ENCODE measurements at places on chromosomes 13 and 19.
A peak's percentile ranks its signal among the peaks of the same experiment; 100 is the strongest.

DNA sequence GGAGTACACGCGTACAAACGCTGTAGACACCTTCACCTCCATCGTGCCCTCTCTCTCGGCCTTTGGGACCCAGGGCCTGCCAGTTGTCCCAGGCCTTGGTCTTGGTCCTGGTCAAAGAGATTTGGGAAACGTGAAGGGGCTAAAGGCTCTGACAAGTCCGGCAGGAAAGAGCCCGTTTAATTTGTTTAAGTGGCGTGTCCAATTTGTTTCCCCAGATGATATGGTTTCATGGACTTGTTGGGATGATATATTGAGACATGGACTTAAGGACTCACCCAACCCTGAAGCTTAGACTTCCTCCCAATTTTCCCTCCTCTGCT is 2.7 kb downstream of the CLEC11A start:
- DNase-seq: no peak

GRCh38 chr13:102940770-102941169 is 94.9 kb downstream of the ERCC5 start:
- DNase-seq: no peak

GRCh38 chr19:16336571-16336970 is 11.9 kb downstream of the KLF2 start:
- DNase-seq: no peak

GRCh38 chr19:33302175-33302973 is at the start of gene CEBPA:
TSS of gene CEBPA (minus strand) at chr19:33302534. CDS start at chr19:33302414, 120 bp downstream.
- peak; percentile 66 for DNase-seq

GRCh38 chr13:103878891-103879605 is 812.8 kb upstream of the SLC10A2 start:
- DNase-seq: no peak

DNA sequence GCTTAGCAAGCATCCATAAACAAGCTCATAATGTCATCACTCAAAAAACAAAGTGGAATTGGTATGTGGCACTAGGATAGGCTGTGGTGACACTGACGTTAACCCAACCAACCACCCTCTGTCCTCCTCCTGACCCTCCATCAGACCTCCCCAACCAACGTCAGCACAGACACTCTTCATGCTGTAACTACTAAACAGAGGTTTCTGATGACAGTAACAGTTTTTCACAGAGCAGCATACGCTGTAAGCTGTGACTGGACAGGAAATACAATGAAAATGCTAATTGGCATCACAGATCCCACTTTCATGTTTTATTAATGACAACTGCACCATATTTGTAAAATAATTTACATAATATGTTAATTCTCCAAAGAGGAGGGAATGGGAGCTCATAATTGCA is 238.0 kb downstream of the IRS2 start:
- no peak for DNase-seq

- peak; percentile 58 for DNase-seq
Measured at GRCh38 chr13:29758531-29759114, 91.8 kb downstream of the UBL3 start.

DNA sequence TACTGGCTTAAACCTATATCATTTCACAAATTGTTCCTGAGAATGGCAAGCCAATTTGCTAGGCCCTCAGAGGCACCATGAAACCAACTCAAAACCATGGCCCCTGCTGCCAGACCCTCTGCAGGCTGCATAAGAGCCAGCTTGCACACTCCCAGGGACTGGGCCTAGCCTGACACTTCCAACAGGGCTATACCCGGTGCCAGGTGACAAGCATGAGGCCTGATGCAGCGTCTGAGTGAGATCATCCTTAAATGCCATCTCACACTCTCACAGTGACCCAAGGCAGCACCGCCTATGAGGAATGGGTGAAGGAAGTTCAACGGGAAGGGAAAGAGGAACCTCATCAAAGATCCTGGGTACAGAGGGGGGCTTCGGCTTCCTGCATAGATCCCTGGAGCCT is 65.6 kb downstream of the C13orf42 start:
- no peak for DNase-seq

DNA sequence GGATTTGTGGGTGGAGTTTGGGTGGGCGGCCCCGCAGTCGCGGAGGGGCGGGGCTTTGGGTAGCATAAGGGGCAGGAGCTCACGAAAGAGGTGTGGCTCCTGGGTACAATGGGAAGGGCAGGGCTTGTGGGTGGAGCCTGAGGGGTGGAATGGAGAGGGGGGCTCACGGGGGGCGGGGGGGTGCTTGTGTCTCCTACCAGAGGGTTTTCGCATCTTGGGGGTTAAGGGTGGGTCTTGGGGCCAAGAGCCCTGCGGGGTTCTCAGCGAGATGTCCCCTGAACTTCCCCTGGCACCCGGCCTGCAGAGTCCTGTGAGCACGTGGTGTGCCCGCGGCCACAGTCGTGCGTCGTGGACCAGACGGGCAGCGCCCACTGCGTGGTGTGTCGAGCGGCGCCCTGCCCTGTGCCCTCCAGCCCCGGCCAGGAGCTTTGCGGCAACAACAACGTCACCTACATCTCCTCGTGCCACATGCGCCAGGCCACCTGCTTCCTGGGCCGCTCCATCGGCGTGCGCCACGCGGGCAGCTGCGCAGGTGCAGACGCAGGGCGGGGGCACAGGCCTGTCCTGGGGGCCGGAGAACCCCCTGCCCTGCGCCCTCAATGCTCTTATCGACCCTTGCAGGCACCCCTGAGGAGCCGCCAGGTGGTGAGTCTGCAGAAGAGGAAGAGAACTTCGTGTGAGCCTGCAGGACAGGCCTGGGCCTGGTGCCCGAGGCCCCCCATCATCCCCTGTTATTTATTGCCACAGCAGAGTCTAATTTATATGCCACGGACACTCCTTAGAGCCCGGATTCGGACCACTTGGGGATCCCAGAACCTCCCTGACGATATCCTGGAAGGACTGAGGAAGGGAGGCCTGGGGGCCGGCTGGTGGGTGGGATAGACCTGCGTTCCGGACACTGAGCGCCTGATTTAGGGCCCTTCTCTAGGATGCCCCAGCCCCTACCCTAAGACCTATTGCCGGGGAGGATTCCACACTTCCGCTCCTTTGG is 5.1 kb downstream of the FSTL3 start:
- peak; percentile 92 for DNase-seq

DNA sequence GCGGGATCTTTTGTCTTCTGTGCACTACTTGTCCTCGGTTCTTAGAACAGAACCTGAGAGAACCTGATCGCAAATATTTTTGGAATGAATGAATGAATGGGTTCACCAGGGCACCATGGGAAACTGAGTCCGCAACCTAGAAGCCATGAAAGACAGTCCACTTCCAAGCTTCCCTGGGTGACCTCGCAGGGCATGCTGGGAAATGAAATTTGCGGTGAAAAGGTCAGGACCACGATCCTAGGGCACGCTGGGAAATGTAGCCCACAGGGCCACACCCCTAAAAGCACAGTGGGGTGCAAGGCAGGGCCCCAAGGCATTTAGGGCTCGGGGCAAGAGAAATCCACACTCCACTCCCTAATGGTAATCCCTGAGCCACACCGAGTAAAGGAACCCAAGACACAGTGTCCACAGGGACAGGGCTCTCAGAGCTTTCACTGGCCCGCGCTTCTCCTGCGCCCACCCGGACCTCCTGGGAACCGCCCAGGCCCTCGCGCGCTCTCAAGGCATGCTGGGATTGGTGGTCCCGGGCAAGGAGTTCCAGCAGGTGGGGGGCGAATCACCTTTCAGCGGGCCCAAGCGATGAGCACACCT is 1.1 kb upstream of the PPP1R12C start:
- DNase-seq: no peak

DNA sequence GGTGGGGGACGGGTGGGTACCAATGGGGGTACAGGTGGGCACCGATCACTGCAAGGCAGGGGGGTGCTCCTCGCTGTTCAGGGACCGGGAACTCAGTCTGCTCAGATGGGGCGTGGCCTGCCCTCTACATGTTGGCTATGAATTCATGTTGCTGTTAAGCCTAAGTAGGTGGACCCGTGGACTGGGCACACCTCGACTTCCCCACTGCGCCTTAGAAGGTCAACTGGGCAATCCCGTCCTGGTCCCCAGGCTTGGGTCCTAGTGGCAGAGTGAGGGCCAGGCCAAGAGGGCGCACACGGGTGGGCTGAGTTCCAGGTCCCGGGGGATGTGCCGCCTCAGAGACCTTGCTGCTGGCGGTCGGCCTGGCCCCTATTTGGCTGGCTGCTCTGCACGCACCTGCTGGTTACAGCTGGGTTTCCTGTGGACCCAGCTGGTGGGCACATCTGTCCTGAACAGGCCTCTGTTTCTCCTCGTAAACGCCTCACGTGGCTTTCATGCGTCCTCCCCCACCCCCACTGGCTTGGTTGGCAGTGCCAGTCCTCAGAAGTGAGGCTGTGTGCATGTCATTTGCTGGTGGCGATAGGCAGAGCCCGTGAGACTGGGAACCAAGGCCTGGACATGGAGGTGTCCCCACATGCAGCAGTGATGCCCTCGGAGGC is 13.5 kb upstream of the ZNF554 start:
- no peak for DNase-seq

DNA sequence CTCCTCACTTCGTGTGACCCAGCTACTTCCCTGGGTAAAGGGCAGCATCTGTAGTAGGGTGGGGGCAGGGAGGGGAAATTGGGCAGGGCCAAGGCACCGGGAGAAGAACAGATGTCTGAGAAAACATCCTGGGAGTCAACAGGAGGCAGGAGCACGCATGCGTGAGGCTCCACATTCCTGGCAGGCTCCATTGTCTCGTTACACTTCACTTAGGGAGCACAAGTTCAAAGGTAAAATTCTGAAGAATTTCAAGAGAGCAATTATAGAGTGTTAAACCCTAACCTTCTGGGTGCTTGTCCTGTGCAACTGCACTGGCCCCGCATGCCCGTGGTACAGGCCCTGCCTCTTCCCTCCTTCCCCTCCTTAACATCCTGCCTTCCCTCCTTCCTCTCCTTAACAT is 79.6 kb upstream of the POMP start:
- no peak for DNase-seq

- DNase-seq: peak; percentile 90
Measured at GRCh38 chr19:17751103-17751911, at the start of gene FCHO1. TSS of gene FCHO1 (plus strand) at chr19:17751477. CDS start at chr19:17755165, 3,688 bp downstream.

DNA sequence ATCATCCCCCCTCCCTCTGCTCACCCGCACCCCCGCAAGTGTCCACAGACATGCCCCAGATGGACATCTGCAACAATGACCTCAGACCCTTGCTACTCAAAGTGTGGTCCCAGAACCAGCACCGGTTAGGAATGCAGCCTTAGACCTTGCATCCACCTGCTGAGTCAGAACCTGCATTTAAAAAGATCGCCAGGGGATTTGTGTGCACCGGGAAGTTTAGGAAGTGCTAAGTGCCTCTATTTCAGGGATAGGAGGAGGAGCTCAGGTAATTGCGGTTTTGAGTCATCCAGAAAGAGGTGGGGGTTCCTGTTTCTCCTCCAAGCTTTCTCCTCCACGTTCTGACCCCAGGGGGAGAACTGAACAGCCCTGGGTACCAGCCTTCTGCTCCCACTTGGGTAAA is 46.2 kb downstream of the CACNA1A start:
- DNase-seq: no peak

DNA sequence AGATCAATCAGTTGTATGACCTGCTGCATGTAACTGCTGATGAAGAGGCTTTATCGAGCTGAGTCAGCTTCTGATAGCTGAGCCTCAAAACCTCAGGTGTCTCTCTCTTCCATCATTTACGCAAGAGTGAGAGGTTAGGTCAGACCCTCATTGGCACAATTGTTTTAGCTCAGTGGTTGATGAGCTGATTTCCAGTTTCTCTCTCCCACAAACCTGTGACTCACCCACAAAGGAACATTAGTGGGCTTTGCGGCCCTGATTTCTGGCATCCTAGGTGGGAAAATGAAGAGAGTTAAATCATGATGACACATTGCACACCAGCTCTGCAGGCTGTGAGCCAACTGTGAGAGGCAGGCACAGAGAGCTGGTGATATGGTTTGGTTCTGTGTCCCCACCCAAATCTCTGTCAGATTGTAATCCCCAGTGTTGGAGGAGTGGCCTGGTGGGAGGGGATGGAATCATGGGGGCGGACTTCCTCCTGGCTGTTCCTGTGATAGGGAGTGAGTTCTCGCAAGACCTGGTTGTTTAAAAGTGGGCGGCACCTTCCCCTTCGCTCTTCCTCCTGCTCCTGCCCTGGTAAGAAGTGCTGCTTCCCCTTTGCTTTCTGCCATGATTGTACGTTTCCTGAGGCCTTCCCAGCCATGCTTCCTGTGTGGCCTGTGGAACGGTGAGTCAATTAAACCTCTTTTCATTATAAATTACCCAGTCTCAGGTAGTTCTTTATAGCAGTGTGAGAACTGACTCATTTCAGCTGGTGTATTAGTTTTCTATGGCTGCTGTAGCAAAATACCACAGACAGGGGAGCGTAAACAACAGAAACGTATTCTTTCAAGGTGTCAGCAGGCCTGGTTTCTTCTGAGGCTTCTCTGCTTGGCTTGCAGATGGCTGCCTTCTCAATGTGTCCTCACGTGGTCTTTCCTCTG is 33.5 kb upstream of the TMTC4 start:
- DNase-seq: no peak

DNA sequence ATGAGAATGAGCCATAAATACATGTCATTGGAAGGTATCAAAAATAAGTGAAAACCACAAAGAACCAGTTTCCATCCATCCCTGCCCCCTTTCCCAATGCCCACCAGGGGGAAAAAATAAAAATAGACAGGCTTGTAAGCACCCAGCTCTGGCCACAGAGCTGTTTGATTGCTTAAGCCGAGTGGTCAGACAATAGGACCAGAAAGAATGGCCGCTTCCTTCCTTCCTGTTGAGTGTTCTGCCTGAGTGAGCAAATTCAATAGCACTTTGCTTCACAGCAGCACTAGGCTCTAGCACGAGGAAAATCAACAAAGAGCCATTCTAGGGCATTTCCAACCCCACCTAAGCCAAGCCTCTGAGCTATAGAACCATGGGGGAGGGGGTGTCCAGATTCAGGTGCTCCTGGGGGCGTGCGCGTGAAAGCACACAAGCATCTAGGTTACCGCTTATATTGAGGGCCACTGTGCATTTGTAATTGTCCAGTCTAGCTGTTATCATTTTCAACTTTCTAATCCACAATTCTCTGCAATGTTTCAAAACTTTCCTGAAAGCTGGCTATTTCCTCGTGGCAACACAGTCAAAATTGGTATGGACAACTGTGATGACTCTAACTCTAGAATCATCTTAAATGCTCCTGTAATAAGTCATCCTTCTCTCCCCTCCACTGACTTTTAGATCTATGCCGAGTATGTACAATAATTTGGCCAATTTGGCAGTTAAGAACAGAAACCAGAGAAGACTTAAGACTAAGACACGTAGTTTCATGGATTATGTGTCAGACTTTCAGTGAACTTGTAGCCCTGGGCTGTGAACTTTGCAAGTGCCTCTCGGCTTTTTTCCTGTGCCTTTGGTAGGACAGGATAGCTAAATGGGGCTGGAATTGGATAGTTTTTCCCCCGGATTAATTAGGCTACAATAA is 64.3 kb downstream of the SPRY2 start:
- DNase-seq: no peak

Measured in stimulated activated CD4-positive, alpha-beta T cell treated with anti-CD3 and anti-CD28 coated beads, Interleukin-4, amount 100 ng/mL, for 4 hours (primary cell).